ENCODE measurements at places on chromosomes 3 and 15.

DNA sequence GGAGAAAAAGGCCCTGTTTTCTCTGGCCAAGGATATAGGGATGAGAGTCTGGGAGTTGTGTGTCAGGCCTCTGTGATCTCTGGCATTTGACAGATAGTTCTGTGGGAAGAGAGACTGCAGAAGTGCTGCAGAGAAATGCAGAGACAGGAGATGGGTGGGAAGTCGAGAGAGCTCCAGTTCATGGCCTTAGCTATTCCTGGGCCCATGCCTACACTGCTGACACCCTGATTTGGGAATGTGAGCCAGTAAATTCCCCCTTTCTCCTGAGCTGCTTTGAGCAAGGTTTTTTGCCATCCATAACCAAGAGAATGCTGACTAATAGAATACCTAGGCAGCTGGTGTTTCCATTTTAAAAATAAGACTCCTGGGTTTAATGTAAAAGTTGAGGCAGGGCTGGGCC, 59.3 kb downstream of the EBLN2 start:
- no peak for DNase-seq

- DNase-seq, result no peak
Observed at GRCh38 chr3:14434498-14435151, 32.2 kb downstream of the SLC6A6 start.

DNA sequence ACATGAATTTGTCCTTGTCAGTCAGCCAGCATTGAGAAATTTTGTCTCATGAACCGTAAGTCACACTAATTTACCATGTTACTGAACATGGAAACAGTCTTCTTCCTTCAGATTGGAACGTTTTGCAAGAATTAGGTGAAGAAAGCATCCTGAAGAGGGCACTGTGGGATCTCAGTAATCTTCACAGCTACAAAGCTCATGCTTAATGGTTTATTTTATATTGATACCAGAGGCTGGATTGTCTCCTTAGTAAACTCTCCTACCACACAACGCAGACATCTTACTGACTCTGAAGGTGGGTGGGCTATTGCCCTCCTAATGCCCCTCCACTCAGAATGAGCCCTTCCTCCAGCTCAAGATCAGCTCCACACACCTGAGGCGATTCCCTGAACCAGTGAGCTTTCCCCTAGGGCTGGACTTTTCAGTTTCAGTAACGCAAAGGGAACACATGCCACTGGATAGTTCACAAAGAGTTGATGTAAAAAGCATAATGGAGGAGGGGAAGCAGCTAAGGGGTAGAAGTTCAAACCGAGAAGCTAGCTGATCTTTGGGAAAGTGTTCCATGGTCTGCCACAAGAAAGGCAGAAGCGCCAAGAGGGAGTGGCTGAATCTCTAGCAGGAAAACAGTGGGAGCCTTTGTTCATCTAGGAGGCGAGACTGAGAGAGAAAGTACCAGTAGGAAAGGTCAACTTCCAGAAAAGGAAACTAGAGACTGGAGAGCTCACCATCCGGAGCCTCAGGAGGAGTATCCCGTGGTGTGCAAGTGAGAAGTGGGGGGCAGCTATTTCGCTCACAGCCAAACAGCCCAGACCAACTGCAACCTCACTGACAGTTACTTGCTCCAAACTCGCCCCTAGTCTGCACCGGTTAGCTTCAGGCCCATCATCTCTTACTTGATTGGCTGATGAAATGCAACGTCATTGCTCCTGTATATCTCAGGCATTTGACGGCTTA, at the start of gene SLC9C1:
Gene SLC9C1 (minus strand): TSS at position 849 of the 954 bp plus-strand sequence. CDS start 7,425 bp downstream, outside the sequence.
- DNase-seq, result no peak

GRCh38 chr3:147360646-147361453, 45.5 kb downstream of the ZIC4 start:
- no peak for DNase-seq

DNA sequence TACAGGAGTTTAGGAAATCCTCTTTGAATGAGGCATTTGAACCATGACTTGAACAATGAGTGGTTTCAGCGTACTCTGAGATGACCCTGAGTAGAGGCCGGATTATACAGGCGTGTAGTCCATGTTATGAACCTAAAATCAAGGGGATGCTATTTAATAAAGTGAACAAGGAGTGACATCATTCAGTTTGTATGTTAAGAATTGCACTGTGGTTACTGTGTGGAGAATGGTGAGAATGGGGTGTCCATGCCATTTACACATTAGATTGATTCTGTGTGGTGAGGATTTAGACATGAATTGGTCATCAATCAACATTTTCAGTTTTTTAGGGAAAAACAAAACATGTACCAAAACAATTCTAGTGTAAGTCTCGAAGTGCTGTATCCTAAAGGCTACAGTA, 65.8 kb downstream of the TPRG1 start:
- DNase-seq, result no peak

DNA sequence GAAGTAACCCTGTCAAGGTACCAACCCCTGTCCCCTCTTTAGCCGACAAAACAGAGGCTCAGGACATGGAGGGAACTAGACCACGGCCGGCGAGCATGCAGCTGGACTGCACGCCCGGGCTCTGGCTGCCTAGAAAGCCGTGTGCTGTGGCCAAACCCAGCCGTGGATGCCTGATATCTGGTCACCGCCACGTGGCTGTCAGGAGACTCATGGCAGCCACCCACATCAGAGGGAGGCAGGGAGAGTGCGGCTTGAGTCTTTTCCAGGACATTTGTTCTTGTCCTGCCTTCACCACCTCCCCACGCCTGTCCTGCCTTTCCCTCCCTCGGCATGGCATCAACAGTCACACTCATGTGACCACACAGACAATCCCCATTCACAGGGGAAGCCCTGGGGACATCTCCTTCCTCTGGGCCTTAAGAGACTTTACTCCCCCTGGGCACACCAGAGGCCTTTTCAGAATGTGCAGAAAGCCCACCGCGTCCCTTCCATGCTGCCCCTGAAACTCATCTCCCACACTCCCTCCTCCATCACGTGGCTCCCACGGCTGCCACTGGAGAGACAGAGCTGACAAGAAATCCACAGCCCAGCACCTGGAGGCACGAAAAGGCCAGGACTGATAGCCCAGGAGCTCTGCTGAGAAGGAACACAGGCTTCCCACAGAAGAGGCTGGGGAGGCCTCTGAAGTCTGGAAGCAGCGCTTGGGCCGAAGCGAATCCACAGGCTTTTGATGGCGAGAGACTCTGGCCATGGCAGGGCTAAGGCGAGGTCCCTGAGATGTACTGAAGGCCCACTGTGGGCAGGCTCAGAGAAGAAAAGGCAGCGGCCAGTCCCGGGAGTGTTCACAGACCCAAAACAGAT, 71.2 kb upstream of the IQSEC1 start:
- no peak for DNase-seq

GRCh38 chr3:175073219-175073905, 214.2 kb downstream of the NAALADL2 start:
- no peak for DNase-seq

DNA sequence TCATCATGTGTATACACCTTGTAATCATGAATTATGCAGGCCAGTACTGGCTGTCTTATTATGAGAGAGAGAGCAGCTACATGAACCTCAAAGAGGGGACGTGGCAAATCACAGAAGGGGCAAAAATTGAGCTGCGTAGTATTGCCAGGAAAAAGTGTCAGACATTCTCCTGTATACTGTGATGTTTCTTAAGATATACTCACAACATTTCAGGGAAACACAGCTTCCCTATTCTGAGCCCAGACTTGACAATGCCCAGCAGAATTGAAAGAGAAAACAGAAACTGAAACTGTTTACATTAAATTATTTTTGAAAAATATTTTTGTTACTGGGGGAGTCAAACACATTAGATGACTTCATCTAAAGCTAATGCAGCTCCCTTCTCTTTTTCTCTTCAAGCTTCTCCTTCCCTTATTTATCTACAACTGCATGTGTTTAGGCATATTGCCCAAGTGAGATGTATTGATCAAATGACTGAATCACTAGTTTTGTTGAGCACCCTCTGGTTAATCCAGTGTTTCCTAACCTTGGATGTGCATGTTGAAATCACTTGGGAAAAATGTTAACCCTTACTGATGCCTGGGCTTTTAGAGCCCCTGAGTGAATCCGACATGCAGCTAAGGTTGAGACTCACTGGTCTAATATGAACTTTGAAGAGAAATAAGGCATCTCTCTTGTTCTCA, 39.5 kb downstream of the CADPS start:
- DNase-seq, result no peak

GRCh38 chr15:56739964-56740640, 6.8 kb upstream of the ZNF280D start:
- DNase-seq, result no peak
